Upper lobe of right lung (tissue), 1 donor: ENCODE measurements at places on chromosomes 1 and 21. TPM values are rescaled to one million over a fixed set of nuclear protein-coding genes. Genes with fewer than 3 reads are reported as not detected.
A peak's percentile ranks its signal among the peaks of the same experiment; 100 is the strongest.

The ANGPTL1 gene
- total RNA-seq = 9.3 TPM

DNA sequence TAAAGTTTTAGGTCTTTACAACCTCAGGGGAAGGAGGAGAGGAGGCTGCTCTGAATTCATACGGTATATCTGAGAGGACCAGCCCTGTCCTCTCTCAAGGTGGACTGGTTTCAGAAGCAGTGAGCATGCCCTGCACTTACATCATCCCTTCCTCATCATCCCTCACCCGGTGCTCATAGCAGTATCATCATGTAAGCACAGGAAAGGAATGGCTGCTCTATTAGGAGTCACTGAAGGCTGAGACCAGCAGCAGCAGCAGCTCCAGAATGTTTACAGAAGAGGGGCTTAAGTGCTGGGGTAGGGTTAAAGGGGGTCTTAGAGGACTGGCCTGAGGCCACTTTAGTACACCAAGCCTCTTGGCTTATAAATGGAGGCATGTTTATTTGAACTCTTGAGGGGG is 185.9 kb downstream of the AK5 start:
- no peak overlapping the region for H3K4me3 ChIP-seq
- H3K27me3 ChIP-seq = no peaks in the 10 kb centered on the region
- no peaks in the 10 kb centered on the region for H3K36me3 ChIP-seq
- DNase-seq = no peak
- no peak overlapping the region for H3K27ac ChIP-seq

GRCh38 chr21:27292783-27293182 is 325.9 kb upstream of the ADAMTS5 start:
- no peaks in the 10 kb centered on the region for H3K27me3 ChIP-seq
- H3K4me3 ChIP-seq = no peak overlapping the region
- H3K4me1 ChIP-seq = no peaks in the 10 kb centered on the region
- no peak for DNase-seq
- no peaks in the 10 kb centered on the region for H3K36me3 ChIP-seq
- no peak overlapping the region for H3K27ac ChIP-seq

DNA sequence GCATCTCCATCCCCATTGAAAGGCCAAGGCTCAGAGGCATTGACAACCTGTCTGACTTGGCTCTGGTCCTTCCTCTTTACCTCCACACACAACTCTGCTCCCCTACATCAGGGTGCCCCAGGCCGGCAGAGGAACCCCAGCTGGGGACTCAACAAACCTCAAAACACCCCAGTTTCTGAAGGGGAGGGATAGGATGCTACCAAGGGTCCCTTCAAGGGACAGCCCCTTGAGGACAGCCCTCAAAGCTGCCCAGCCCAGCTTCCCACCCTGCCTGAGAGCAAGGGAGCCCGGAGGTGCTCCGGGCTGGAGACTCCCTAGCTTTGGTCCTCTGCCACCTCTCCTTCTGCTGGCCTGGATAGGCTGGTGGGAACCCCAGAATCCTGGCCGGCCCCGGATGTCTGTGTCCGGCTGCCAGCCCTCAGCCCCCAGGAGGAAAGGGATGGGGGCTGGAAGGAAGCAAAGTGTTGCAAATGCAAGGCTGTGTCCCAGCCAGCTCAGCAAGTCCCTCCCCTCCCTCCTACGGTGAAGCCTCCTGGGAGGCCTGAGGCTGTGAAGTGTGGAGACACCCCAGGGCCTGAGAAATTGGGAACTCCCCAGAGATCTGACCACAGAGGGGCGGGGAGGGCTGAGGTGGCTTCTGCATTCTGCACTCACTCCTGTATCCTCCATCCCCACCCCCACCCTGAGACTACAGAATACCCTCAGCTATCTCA is 1.1 kb upstream of the MARCKSL1 start:
- H3K27me3 ChIP-seq = no peaks in the 10 kb centered on the region
- peak; percentile 78 for DNase-seq
- H3K4me3 ChIP-seq = no peak overlapping the region
- no peak overlapping the region for H3K27ac ChIP-seq
- peaks cover 10% of the 10 kb centered on the region for H3K36me3 ChIP-seq
- H3K4me1 ChIP-seq = peaks cover 28% of the 10 kb centered on the region

GRCh38 chr21:17858747-17859146 is 39.6 kb upstream of the C21orf91 start:
- H3K4me1 ChIP-seq = no peaks in the 10 kb centered on the region
- no peak overlapping the region for H3K4me3 ChIP-seq
- no peak for DNase-seq
- no peaks in the 10 kb centered on the region for H3K27me3 ChIP-seq
- no peak overlapping the region for H3K27ac ChIP-seq

The LDLRAP1 gene
- 35.1 TPM for total RNA-seq

- no peaks in the 10 kb centered on the region for H3K36me3 ChIP-seq
- no peak overlapping the region for H3K4me3 ChIP-seq
- no peaks in the 10 kb centered on the region for H3K27me3 ChIP-seq
- H3K27ac ChIP-seq = no peak overlapping the region
- DNase-seq = no peak
- no peaks in the 10 kb centered on the region for H3K4me1 ChIP-seq
Measured at GRCh38 chr21:16116069-16116468, 386.3 kb downstream of the USP25 start.

DNA sequence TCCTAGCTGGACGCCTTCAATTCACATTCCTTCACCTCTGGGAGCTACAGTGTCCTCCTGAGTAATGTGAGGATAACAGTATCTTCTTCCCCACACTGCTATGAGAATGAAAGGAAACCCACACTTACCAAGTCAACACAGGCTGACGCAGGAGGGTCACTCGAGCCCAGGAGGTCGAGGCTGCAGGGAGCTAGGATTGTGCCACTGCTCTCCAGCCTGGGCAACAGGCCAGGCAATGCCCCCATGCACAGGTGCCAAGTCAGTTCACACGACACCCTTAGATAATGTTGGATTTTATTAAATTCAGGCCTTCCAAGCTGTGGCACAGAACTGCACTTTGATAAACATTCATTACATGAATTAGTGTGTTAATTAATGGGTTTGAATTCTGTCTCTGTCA is 31.9 kb downstream of the MATN1 start:
- DNase-seq = peak; percentile 40
- no peak overlapping the region for H3K4me3 ChIP-seq
- no peaks in the 10 kb centered on the region for H3K36me3 ChIP-seq
- H3K27me3 ChIP-seq = no peaks in the 10 kb centered on the region
- H3K27ac ChIP-seq = no peak overlapping the region
- no peaks in the 10 kb centered on the region for H3K4me1 ChIP-seq

The SDC3 gene
- 39.4 TPM for total RNA-seq

- peak within 1 kb of the TSS; percentile 90 for H3K27ac ChIP-seq
- no peaks in the 10 kb centered on the region for H3K36me3 ChIP-seq
- H3K27me3 ChIP-seq = no peaks in the 10 kb centered on the region
- DNase-seq = peak; percentile 91
- peaks cover 42% of the 10 kb centered on the region for H3K4me1 ChIP-seq
- H3K4me3 ChIP-seq = peak within 1 kb of the TSS; percentile 91
Measured at GRCh38 chr1:206684478-206685333, at the start of gene MAPKAPK2. MAPKAPK2 (plus strand) TSS chr1:206684905; CDS start chr1:206685230, 325 bp downstream.
